ENCODE measurements at places on chromosomes 3 and 15.
A peak's percentile ranks its signal among the peaks of the same experiment; 100 is the strongest.

DNA sequence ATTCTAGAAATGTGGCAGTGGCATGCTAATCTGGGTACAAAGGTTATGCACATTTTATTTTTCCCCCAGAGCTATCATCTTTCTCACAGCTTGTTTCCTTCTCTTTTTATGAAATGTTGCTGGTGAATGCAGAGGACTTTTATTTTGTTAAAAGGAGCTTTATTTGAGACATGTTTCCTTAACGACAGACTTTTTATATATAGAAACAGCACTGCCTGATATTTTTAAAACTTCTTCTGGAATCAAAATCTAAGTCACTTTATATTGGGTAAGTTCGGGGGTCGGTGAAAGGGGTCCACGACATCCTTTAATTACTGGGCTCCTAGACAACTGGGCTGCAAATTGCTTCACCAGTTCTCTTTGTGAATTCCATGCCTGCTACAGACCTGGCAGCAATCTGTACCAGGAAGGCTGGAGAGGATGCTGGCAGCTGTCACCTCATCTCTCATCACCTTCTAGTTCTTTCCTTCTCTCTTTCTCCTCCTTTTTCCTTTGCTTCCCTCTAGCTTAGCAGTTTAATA is 464.7 kb downstream of the PDCD6IP start:
- DNase-seq = no peak

DNA sequence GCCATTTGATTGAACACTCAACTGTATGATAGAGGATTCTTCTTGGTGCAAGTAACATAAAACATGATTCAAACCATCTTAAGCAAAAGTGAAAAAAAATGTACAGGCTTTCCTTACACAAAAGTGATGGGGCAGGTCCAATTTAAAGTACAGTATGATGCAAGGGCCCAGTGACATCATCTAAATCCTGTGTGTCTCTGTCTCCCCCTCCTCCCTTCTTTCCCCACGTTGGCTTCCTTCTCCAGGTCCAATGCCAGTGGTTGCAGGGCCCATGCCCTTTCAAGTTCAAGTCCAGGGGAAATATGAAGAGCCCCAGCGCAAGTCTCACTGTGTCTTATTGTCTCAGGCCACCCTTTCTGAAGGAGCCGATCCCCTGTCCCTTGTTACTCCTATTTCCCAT is 332.3 kb downstream of the SHQ1 start:
- no peak for DNase-seq

DNA sequence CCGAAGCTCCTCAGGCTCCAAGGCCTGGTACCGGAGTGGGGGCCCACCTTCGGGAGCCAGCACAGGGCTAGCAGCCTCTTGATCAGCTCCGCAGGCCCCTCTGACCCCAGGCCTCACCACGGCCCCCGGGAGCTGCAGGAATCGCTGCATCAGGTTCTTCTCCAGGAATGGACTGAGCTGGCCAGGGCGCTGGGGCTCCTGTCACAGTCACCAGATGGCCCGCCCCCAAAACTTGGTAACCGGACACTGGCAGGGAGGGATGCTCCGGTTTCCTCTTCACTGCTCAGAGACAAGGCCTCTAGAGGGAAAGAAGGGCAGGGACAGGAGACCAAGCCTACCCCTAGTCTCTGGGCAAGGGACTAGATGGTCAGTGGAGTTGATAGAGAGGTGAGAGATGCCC is 9.9 kb downstream of the AP3B2 start:
- DNase-seq = no peak

DNA sequence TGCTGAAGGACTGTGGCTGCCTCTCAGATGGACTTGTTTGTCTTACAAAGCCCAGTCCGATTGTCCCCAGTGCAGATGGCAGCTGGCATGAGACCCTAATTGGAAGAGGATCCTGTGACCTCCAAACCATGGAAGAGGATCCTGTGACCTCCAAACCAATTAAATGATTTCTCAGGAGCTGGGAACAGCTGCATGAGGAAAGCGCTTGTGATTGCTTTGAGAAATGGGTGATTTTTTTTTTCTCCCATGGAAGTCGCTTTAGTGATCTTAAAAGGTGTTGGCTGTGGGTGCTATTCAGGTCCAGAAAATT is 68.4 kb upstream of the LARS2 start:
- DNase-seq = no peak

DNA sequence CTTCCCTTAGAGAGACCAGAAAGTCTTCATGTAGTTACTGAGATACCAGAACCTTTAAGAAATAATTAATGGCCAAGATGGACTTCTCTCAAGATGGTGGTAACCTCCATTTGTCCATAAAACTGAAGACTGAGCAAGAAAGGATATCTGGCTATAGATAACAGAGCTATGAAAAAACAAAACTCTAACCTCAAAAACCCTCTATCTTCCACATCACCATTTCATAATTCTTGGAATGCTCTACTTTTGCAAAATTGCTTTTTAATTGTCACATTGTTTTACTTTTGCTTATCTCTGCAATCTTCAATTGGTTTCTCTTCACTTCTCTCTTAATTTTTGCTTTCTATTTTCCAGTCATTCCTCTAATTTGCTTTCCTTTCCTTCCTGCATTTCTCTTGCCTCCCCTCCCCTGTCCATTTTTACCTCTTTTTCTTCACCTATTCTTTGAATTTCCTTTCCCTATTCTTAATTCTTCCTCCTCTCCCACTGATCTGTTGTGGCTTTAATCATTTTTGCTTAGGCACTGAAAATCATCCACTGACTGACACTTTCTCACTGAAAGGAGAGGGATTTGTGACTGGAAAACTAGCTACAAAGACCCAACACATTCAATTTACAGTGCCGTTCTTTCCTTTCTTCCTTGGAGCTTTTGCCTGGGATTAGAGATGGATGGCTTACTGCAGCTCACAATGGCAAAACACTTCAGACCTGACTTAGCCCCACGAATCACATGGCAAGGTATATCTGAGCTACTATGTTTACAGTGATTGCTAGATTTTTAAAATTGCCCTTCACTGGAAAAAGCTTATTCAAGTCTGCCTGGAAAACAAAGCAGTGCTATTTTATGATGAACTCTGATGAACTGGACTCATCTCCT is 242.8 kb downstream of the CHST2 start:
- no peak for DNase-seq

DNA sequence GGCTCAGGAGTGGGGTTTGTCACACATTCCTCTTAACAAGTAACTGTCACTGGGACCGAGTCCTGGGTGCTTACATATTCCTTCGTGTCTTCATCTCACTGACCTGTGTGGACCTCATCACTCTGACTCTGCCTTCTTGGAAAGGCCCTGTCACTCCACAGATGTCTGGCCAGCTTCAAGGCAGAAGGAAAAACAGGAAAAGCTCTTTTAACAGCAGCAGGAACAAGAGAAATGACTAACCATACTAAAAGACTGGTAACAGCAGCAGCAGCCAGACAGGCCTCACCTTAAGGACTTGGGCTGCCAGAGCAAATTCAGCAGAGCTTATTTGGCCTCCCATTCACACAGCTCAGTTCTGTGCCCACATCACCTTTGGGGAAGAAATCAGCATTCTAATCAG is 68.1 kb downstream of the USF3 start:
- no peak for DNase-seq

GRCh38 chr3:187706971-187707370 is 4.6 kb upstream of the RTP2 start:
- no peak for DNase-seq

DNA sequence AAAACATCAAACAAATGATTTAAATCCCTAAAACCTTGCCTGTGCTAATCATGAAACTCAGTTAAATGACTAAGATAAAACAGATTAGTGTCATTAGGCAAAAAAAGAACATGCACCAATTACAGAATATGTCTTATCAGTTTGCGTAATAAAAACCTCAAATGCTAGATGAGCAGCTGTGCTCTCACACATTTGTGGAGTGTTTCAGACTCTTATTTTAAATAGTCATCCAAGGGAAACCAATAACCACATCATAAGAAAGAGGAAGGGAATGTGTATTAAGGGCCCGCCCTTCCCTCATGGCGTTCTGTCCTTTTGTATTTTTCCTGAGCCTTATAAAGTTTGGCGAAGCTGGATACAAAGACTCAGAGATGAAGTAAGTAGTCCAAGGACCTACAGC is 6.6 kb downstream of the SAMMSON start:
- no peak for DNase-seq

- no peak for DNase-seq
Measured at GRCh38 chr3:53724566-53724965, 121.7 kb downstream of the CHDH start.

- DNase-seq = no peak
Measured at GRCh38 chr15:89365462-89366065, 30.9 kb upstream of the POLG start.

DNA sequence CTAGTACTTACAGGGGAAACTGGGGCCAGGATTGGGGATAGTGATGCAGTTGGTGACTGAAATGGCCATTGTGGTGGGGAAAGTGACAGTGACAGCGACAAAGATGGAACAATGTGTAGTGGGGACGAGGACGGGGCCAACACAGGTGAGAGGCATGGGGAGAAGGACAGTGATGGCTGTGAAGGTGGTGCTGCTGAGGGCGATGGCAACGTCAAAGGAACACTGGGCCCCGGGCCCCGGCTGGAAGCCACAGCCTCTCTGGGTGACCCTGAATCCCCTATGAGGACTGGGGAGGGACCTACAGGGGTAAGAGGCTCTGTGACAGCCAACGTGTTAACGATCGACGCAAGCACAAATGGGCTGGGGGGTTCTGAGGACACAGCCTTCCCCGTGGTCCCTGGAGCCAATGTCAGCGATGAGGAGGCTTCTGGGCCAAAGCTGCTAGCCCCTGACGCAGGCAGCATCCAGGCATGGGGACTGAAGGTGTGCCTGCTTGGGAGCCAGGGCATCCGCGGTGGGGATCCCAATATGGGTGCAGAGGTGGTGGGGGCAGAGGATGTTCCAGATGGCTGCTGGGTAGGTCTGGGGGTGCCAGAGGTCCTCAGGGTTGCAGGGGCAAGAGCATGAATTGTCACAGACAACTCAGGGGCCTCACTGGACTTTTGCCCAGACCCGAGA is 25.2 kb upstream of the GOLGA6C start:
- DNase-seq = no peak

DNA sequence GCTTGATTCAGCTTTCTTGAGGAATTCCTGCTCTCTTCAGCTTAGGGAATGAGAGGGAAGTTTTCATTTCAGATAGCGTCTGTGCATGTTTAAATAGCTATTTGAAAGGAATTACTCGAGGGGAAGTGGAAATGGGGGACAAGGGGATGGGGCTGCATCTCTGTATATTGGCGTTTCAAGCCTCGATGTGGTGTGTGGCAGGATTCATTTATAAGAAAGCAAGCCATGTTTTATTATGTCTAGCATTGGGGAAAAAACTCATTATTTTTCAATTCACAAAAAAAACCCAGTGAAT is 1.0 kb downstream of the ATP2C1 start:
- no peak for DNase-seq

- DNase-seq = peak; percentile 50
Measured at GRCh38 chr3:30607032-30607833, 832 bp downstream of the TGFBR2 start.

- no peak for DNase-seq
Measured at GRCh38 chr3:188834349-188834748, 337.4 kb upstream of the TPRG1 start.

GRCh38 chr3:65342084-65342683 is 654.4 kb upstream of the ADAMTS9 start:
- no peak for DNase-seq

- DNase-seq = no peak
Measured at GRCh38 chr3:108042300-108042699, 48.5 kb downstream of the CD47 start.

DNA sequence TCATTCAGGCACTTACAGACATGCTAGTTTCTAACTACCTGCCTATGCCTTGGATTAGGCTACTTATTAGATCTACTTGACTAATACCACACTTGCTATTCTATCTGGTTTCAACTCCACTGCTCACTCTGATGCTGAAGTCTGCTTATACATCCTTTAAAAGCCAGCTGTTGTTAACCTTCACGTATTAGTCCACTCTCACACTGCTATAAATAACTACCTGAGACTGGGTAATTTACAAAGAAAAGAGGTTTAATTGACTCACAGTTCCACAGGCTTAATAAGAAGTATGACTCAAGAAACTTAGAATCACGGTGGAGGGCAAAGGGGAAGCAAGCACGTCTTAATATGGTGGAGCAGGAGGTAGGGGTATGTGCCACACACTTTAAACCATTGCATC is 47.7 kb upstream of the ANKRD28 start:
- DNase-seq = no peak

GRCh38 chr3:35393901-35394799 is 245.2 kb upstream of the ARPP21 start:
- no peak for DNase-seq

DNA sequence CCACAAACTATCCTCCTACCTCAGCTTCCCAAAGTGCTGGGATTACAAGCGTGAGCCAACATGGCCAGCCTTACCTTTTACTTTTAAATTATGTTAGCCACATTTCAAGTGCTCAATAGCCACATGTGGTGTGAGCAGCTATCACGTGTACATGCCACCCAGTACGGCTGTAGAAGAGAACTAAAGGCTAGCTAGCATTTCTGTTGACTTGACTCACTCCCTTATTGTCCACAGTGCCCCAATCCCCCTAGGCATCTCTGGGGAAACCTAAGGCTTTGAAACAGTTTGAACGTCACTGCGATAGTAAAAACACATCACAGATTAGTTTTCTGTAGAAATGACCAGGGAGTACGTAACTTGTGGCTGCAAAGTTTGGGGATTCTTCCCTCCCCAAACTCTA is 12.0 kb downstream of the C15orf40 start:
- DNase-seq = no peak

GRCh38 chr3:46463120-46463867 is 1.4 kb downstream of the LTF start:
- DNase-seq = no peak

DNA sequence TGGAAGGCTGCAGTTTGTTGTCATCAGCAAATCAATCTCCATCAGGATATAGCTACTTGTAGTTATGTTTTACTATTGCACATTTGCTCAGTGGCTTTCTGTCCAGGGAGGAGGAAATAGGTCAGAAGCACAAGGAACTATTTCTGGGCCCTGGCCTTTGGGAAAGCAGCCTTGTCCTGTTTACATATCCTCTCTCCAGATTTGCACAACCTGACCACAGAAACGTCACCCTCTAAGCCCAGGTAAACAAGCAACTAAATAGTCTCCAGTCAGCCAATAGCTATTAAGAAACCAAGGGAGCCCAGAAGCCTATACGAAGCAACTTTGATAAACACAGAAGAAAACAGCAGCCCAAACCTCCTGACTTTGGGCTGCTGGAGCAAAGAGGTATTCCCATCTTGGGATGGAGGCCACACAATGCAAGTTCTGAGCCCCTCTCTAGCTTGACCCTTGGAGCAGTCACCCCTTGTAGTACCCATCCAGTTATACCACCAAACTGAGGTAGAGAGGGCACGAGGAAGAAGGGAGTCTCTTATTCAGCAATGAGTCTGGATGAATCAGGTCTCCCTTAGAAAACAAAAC is 2.3 kb upstream of the FEM1B start:
- DNase-seq = no peak

- DNase-seq = no peak
Measured at GRCh38 chr3:134608771-134609435, 41.9 kb downstream of the KY start.

- no peak for DNase-seq
Measured at GRCh38 chr3:114336122-114336697, 42.4 kb downstream of the TIGIT start.
